Cardiac septum (tissue), 1 donor: ENCODE measurements at places on chromosomes 2 and 18. TPM values are rescaled to one million over a fixed set of nuclear protein-coding genes. Genes with fewer than 3 reads are reported as not detected.

Gene AKAIN1
- total RNA-seq: not detected

Gene AGAP1
- 18.7 TPM for total RNA-seq

Gene ZNF521
- 15.4 TPM for total RNA-seq

Gene AFG3L2
- 110 TPM for total RNA-seq

Gene WDPCP
- 27.3 TPM for total RNA-seq

Gene TCF4
- total RNA-seq: 69.9 TPM

Gene ERFE
- 0.62 TPM for total RNA-seq

Gene UGT1A7
- total RNA-seq: not detected

Gene REEP1
- 21.7 TPM for total RNA-seq

Gene FOXI3
- total RNA-seq: not detected

Gene IL37
- total RNA-seq: not detected

Gene CHN1
- 23.8 TPM for total RNA-seq

Gene SERPINB11
- total RNA-seq: not detected

Gene LRRTM1
- total RNA-seq: 0.32 TPM

Gene IL1R1
- 27.7 TPM for total RNA-seq

Gene NAPG
- total RNA-seq: 44.8 TPM

Gene RNF144A
- total RNA-seq: 11.7 TPM

Gene ANKRD30B
- total RNA-seq: not detected

Gene CDK15
- total RNA-seq: 0.22 TPM

Gene COLEC11
- 3.1 TPM for total RNA-seq

Gene LRATD1
- 0.67 TPM for total RNA-seq

Gene STPG4
- not detected for total RNA-seq

Gene CHRND
- total RNA-seq: 0.11 TPM

Gene MOGAT1
- 0.24 TPM for total RNA-seq

Gene GAL3ST2
- total RNA-seq: not detected

Gene ABCA12
- not detected for total RNA-seq

Gene REG1A
- total RNA-seq: not detected

Gene KIF3C
- 5.5 TPM for total RNA-seq
